ENCODE measurements at places on chromosomes 11 and 22.

GRCh38 chr22:36510384-36510783 lies 3.5 kb upstream of the FOXRED2 start:
- no peak for DNase-seq

GRCh38 chr22:24510637-24511625 lies 15.8 kb downstream of the UPB1 start:
- peak; percentile 80 for DNase-seq

GRCh38 chr22:44954149-44954548 lies 55.7 kb downstream of the PHF21B start:
- DNase-seq, result no peak

DNA sequence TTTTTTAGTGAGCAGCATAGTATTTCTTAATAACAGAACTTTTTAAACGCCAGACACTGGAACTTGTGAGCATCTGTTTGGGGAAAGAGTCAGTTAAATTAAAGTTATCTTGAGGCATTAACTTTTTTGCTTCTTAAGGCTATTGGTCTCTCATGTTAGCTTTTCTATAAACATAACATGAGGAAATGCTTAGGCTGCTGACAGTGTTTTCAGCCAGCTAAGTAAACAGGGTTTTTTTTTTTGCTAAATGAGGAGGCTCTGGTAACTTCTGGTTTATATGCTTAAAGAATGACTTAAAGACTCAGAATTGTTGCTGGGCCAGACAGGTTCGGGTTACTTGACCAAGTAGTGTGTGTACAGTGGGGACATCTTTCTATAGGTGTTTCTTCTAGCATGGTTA lies 95.8 kb upstream of the ALKBH3 start:
- peak; percentile 27 for DNase-seq

- DNase-seq, result peak; percentile 14
These were observed 9.0 kb upstream of the AHNAK start for GRCh38 chr11:62555464-62556107.

DNA sequence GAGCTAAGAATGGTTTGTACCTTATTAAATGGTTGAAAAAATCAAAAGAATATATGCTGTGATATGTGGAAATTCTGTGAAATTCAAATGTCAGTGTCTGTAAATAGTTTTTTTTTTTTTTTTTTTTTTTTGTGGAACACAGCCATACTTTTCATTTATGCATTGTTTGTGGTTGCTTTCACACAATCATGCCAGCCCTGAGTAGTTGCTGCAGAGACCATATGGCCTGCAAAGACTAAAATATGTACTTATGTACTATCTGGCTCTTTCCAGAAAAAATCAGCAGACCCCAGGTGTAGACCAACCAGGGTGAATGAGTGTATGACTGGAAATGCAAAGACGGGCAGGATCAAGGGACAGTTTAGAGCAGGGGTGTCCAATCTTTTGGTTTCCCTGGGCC lies 98.3 kb downstream of the PTPRJ start:
- DNase-seq, result peak; percentile 34

DNA sequence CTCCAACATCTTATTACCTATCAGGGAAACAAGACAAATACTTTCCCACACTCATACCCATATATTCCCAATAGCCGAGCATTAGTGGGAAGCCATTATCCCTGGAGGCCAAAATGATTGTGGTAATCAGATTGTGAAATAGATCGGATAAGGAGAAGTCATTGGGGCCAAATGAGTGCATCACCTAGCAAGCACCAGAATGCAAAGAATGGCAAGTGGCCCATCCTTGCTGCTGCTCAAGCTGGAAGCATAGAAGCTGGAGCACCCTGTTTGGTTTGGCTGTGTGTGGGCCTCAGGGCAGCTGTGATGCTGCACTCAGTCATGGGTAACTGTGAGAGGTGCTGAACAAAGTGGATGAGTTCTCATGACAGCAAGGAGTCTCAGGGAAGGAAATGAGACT lies 18.7 kb upstream of the DBX1 start:
- DNase-seq, result no peak

DNA sequence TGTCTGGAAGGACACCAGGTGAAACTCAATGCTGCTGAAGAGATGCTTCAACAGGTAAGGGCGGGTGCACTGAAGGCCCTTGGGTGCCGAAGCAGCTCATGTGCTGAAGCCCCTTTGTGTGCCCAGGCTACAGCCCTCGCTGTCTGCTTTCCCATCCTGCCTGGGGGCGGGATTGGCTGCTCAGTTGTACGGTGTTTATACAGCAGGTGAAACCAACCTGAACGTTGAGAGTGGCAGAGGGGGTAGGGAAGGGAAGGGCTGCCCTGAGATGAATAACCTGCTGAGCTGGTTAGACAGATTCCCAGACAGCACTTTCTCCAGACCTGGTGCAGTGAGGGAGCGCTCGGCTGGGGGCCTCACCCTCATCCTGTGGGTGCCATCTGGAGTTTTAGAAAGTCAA lies 75.7 kb downstream of the CYB5R2 start:
- no peak for DNase-seq

- DNase-seq, result peak; percentile 97
These were observed 12.2 kb upstream of the NPAS4 start for GRCh38 chr11:66408488-66409214.

- no peak for DNase-seq
These were observed 17.9 kb downstream of the STX3 start for GRCh38 chr11:59773083-59773440.

DNA sequence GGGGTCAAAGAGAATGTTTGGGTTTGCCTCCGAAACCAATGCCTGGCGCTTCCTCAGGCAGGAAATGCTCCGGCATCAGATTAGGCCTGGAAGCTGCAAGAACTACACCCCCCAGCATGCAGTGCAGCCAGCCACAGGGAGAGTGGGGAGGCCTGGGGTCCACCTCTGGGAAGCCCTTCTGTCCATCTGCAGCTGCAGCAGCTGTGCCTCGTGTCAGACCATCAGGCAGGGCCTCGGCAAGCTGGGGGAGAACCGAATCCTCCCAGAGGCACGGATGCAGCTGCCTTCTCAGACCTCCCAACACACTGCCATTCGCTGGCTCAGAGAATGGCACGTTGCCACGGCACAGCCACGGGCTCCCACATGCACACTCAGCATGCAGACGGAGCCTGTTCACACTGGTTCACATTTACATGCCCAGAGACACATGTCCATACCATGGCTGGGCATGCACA lies 57.4 kb downstream of the NECTIN1 start:
- DNase-seq, result peak; percentile 24

GRCh38 chr22:35460688-35461087 lies 60.7 kb downstream of the MCM5 start:
- no peak for DNase-seq

GRCh38 chr11:100870138-100870537 lies 183.1 kb downstream of the ARHGAP42 start:
- no peak for DNase-seq

DNA sequence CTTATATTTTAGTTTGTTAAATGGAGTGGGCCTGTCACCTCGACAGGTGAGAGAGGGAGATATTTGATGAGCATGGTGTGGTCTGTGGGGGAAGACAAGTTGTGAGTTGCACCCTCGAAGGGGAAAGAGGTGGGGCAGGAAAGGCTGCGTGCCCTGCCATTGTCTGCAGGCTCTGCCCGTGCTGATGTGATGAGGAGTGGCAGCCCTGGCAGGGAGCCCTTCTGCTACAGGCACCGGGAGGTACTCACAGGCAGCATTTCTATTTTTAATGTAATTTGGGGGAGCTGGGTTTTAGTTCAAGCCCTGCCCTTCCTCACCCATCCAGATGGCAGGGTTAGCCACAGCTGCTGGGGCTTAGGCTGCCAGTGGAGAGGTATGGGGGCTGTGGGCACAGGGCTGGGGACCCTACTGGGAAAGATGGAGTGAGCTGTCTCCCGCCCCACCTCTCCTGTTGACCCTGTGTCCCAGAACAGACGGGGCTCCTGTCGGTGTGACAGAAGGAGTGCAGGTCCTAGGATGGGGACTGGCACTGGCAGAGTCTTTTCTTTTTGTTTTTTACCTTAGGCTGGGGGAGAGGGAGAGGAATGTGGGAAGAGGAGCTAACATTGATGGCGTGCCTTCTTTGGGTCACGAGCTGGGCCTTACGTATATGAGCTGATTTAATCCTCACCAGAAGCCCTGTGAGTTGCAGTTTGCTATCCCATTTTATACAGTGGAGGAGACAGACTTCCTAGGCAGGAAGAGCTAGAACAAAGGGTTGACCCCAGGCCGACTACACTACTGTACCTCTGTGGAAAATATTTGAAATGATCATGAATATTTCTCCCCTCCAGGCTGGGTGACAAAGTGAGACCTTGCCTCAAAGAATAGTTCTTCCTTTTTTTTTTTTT lies 51.6 kb downstream of the CEP164 start:
- no peak for DNase-seq

- no peak for DNase-seq
These were observed 1813.1 kb upstream of the RAG2 start for GRCh38 chr11:38411149-38411548.

- no peak for DNase-seq
These were observed 80.0 kb upstream of the PPARA start for GRCh38 chr22:46070215-46070802.

- DNase-seq, result no peak
These were observed 45.0 kb upstream of the CLDN5 start for GRCh38 chr22:19569276-19569640.

DNA sequence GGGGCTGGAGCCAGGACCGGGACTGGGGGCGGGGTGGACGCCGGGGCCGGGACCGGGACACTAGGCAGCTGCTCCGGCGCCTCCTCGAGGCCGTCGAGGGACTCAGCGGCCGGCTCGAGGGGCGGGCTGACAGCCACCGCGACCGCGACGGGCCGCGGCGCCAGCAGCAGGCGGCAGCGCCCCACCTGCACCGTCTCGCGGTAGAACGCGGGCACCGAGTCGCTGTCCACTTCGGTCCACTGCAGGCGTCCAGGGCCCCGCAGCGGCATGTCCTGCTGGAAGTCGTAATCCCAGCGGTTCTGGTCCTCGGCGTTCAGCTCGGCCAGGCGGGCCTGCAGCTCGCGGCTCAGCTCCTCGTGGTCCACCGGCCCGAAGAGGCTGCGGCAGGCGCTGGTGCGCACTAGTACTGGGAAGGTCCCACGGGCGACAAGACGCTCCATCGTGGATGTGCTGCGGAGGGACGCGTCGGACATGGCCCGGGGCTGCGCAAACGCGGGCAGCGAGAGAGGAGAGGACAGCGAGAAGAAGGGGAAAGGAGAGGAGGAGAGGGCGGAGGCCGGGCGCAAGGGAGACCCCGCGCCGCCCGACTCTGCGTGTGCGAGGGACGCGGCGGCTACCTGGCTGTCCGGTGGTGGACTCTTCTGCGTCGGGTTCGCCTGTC lies 428 bp downstream of the CDKN1C start:
- DNase-seq, result peak; percentile 64

DNA sequence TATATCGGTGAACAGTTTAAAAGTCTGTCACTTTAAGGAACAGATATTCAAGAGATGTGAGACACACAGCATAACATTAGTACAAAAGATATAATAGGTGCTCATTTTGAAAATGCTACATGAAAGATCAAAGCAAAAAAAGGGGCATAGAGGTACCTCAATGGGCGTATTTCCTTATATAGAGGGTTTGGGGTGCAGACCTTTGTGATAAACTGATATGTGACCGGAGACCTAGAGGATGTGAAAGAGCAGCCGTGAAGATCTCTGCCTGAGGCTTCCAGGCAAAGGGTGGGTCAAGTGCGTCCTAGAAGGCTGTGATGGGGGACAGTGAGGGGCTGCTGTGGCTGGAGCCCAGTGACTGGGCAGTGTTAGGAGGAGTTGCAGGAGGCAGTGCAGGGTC lies 551.4 kb downstream of the ETS1 start:
- DNase-seq, result no peak

DNA sequence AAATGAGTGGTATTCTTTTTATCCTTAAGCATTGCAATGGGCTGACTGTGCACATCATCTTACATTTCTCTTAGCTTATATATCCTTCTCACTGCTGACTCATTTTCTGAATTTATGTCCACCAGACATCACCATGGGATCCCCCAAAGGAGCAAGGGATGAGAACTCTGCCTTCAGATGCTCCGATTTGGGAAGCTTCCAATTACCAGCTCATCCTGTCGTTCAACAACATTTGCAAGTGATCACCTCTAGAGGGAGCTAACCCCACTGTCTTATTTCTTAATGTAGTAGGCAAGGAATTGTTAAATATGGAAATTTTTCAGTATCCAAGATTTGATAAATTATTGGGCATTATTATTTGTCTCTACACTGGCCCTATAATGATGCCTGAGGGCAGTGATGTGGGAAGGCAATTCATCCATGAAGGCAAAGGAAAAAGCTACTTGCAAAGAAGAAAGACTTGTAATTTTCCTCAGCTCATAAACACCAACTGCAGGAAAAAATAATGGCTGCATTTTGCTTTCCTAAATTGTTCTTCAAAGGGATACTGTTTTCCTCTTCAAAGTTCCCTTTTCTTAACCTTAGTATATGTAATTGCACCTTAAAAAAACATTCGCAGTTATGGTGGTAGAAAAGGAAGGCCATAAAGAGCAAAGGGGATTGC lies 102.4 kb upstream of the FSHB start:
- DNase-seq, result peak; percentile 19

- no peak for DNase-seq
These were observed 83.7 kb downstream of the KCNQ1 start for GRCh38 chr11:2528301-2529050.

DNA sequence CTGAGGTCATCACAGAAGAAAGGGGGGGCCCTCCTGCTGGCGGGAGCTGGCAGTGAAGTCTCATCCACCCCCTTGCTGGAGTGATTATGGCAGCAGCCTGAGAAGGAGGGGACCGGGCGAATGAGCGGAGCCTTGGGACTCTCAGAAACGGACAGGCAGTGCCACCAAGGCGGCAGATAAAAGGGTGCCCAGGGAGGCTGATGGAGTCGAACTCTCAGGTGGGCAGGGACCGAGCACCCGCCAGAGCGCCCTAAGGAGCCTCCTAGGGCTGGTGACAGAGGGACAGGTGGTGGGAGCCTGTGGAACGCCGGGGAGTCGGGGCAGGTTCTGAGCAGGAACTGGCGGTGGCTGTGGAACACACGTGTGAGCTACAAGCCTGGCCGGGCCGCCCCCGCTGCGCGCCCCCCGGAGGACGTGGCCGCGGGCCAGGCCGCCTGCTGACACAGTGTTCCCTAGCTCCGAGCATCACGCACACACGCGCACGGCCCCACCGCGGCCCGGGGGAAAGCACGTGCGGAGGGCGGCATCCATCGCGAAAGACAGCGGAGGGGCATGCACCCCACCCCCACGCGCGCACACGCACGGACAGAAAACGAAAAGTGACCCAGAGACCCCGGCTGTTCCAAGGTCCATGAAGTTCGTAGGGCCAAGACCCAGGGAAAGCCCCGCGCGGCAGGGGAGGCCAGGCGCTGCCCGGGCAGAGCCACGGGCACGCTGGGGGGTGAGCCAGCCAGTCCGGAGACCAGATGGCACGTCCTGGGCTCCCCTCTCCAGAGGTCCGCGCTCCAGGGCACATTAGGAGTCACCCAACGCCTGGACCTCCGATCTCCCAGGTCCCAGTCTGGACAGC lies 1.0 kb downstream of the VWCE start:
- peak; percentile 50 for DNase-seq

All from EH (cell line).